SHP77 (cell line): ENCODE measurements at places on chromosomes 1 and 21.

- DNase-seq, result no peak
These were observed 94.7 kb downstream of the CHD1L start for GRCh38 chr1:147337040-147337630.

GRCh38 chr1:3978196-3978989, 78.3 kb upstream of the C1orf174 start:
- no peak for DNase-seq

GRCh38 chr1:112888630-112889029, 67.4 kb downstream of the SLC16A1 start:
- no peak for DNase-seq

DNA sequence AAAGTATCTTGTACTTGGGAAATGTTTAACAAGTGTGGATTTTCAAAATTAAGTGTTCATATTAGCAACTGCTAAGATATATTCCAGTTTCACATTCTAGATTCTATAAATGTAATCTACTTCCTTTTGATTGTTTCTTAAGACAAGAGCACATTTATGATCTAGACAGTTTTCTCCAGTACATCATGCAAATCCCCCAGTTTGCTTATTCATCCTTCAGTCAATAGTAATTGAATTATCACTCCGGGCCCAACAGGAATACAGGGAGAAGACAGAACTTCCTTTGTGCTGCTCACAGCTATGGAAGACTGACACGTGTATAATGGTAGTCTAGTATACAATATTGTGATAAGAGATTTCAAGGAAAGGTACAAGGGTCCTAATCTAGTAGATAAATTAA, 14.5 kb downstream of the PLA2G4A start:
- no peak for DNase-seq

GRCh38 chr1:185533596-185533995, 200.6 kb upstream of the HMCN1 start:
- peak; percentile 12 for DNase-seq

DNA sequence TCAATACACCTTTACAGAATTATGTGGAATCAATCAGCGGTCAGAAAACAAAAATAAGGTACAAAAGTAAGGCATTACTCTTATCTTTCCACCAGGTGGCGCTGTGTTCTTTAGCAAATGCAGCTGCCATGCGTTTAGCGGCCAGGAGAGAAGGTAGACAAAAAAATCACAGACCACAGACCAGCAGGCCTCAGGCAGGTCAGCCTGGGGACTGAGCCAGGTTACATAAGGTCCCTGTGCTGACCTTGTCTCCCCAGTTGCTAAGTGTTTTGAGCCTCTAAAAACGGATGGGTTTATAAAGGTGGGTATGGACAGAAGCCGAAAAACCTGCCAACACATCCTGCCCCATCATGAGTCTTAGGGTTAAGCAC, 2.8 kb downstream of the RGS16 start:
- DNase-seq, result peak; percentile 78

- DNase-seq, result no peak
These were observed 37.6 kb downstream of the CENPF start for GRCh38 chr1:214640431-214641213.

DNA sequence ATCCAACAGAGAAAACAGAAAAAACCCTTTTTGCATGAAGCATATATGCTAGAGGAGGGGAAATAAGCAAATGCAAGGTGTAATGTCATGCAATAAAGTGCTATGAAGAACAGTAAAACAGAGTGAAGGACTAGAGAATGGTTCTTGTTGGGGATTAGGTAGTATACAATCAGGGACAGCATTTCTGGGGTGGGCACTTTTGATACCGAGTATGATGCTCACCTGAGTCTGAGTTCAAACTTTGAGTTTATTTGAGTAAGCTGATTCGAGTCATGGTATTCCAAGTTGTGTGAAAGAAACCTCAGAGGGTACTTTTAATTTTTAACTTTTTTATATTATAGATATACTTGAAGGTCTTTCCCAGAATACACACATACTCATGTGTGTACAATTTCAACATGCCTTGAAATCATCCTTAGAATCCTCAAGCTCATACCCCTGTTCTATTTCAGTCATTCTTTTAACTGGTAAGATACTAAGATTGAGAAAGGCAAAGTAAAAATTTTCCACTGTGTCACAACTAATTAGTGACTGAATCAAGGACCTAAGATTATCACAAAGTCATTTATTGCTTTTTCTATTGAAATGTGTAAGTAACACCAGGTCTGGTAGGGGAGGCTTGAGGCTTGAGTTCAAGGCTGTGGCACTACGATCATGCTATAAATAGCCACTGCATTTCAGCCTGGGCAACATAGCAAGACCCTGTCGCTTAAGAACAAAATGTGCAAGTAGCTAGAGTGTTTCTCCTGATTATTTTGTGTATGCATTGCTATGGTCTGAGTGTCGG, 12.1 kb downstream of the LRRC8B start:
- no peak for DNase-seq

GRCh38 chr1:156387870-156388173, 18.8 kb downstream of the RHBG start:
- no peak for DNase-seq

GRCh38 chr21:36866419-36866818, 100.0 kb downstream of the HLCS start:
- no peak for DNase-seq

GRCh38 chr1:80892539-80892938, 908.2 kb upstream of the ADGRL2 start:
- no peak for DNase-seq

DNA sequence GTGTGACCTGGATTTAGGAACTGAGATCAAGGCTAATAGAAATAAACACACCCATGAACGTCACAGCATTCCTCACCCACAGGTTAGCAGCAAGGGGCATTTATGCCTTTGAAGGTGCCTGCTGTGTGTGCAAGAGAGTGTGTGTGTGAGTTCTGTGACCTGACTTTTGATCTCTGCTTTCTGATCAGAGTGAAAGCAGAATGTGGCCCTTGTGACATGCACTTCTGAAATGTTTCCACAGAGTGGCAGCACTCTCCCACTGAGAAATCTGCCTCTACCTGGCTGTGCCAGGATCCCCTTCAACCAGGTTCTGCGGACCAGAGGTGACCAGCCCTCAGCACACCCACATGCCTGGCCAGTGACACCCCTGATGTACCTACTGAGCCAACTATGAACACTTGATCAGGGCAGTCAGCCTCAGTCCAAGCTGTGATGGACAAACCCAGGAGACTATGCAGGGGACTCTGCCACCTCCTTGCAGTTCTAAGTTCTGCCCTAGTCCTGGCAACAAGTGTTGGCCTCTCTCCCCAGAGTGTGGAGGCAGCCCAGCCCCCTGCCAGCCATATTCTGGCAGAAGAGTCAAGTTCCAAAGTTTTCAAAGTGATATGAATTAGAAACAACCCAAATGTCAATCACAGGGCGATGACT, 41.0 kb downstream of the RXRG start:
- peak; percentile 39 for DNase-seq

GRCh38 chr1:179153217-179153616, 71.3 kb downstream of the TOR3A start:
- DNase-seq, result no peak

- no peak for DNase-seq
These were observed 81.0 kb downstream of the BCAR3 start for GRCh38 chr1:93600663-93601062.

- no peak for DNase-seq
These were observed 3.0 kb upstream of the SYT6 start for GRCh38 chr1:114156538-114157274.

- no peak for DNase-seq
These were observed 98.2 kb downstream of the PGBD5 start for GRCh38 chr1:230327892-230328284.

- peak; percentile 58 for DNase-seq
These were observed 319.2 kb upstream of the SPAG17 start for GRCh38 chr1:118504221-118504644.

DNA sequence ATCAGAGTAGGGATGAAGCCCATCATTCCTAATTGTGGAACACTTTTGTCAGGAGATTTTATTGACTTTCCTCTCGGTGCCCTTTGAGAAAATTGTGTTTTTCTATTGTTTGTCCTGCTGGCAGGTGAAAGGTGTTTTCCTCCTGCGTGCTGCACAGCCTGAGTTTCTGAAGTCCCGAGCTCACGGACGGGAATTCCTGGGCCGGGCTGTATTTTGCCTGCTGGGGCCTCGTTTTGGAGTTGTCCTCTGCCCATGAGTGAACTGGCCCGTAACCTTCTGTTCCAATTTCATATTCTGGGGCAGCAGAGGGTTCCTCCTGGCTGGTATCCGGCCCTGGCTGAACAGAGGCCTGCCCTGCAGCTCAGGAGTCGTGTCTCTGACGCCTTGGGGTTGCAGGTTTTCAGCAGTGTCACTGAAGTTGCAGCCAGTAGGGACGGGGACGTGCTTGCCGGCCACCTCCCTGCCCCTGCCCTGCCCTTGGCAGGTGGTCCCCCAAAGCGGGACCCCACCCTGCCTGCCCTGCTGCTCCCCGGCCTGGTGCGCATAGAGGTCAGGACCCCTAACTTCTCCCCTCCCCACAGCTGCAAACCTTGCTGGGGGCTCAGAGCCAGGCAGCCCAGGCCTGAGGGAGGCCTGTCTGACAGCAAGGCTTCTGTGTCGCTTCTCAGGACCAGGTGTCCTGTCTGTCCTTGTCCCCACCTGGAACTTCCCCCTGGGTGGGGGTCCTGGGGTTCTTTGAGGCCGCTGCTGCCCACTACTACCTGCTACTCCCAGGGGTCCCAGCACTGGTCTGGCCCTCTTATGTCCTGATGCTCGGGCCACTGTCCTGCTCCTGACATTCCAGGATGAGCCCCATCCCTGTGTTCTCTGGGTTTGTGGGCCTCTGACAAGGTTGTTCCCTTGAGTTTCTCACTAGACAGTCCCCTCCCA, 49.0 kb downstream of the SLX9 start:
- no peak for DNase-seq

DNA sequence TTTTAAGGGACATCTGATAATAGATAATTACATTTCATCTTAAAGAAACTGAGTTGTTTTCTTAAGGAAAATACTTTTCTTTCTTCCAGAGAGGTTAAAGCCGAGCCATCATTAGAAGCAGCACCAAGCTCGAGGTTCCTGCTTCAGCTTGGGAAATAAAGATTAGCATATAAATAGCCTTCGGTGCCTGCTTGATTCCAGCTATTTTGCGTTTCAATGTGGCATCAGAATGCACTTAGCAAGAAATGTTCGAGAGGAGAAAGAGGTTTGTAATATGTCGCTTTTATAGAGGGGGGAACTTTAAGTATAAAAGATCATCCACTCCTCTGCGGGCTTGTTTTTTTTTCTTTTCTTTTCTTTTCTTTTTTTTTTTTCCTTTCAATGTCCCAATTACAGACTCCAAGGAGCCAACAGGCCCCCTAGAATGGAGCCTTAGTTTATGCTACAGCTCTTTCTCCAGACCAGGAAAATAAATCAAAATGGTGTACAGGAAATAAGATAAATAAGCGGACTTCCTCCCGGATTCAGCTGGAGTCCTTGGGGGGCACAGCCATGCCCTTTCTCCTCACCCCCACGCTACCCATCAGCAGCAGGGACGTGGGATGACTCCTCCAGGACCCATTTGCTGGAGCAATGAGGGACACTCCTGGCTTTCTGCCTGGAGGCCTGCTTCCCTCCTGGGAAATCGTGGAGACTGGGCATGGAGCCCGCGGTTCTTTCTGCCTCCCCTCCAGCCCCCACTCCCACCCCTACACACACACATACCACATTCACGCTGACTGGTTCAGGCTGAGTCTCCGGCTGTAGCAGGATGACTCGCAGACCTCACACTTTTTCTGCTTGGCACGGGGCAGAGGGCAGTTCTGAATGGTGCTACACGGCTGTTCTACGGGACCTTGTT, 131.6 kb downstream of the RRAGC start:
- DNase-seq, result no peak

DNA sequence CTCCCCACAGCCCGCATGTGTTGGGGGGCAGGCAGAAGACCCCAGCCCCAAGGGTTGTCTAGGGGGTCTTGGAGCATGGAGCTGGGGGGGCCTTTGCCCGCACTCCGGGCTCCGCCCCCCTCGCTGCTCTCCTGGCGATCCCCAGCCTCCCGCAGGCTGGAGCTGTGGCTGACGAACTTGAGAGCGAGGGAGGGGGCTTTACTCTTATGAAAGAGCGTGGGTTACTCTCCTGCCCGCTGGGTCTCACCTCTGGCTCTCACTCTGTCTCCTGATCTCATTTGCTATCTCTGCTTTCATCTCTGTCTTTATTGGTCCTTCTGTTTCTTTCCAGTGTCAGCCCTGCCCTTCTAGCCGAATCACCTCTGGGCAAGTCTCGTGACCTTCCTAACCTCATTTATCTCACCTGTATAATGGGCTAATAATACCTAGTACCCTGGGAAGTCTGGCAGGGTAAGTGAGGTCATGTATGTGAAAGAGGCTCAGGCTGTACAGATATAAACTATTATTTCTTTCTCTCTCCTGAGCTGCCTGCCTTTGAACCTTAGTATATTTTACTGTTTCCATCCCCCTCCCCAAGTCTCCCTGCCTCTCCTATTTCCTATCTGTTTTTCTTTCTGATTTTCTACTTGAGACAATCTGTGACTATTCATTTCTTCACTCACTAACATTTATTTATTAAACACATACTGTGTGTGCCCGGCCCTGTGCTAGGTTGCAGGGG, 731 bp downstream of the EFNA4 start:
- DNase-seq, result peak; percentile 23

- DNase-seq, result peak; percentile 51
These were observed 34.5 kb downstream of the OR10R2 start for GRCh38 chr1:158506369-158506987.

- no peak for DNase-seq
These were observed 97.1 kb upstream of the ESRRG start for GRCh38 chr1:216820345-216820744.

- peak; percentile 72 for DNase-seq
These were observed 10.2 kb upstream of the IFI16 start for GRCh38 chr1:158999316-159000069.

DNA sequence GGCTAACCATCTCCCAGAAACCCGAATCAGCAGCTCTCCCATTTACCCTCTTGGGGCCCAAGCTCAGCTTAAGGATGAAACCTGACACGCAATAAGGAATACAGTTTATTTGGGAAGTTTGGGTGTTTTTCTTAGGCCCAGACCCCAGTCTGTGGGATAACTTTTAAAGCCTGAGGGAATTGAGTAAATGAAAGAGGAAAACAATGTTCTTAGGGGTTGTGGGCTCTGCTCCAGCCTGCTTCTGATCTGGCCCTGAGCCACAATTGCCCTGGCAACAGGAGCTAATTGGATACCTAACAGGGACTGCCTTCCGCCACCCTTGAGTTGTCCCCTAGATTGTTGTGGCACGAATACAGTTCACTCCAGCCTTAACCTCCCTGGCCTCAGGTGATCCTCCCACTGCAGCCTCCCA, 20.1 kb downstream of the DYRK3 start:
- no peak for DNase-seq

DNA sequence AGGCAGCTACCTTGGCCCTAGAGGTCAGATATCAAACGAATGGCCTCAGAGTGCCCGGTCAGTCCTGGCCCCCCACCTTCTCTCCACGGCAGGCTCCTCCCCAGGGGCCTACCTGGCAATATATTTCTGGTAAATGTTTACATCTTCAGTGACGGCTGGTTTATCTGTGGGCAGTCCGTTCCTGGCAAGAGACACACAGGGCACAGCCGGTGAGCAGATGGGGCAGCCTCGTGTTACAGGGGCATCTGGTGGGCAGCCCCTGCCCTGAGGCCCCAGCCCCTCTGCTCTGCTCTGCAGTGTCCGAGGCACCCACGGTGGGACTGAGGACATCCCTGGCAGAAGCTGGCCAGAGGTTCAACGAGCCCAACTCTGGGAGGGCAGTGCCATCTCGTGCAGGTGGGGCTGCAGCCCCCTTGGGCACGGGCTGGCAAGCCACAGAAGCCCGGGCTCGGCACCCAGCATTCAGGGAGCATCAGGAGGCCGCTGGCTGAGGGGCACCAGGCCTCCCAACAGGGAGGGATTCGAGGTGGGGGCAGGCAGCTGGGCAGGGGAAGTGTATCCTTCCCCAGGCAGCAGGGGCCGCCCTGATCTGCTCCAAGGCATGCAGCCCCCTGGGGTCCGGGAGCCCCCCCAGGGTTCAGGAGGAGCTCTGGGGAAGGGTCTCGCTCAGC, 137.9 kb downstream of the CASZ1 start:
- DNase-seq, result no peak
